ENCODE measurements at places on chromosomes 11 and 22. TPM values are rescaled to one million over a fixed set of nuclear protein-coding genes. Genes with fewer than 3 reads are reported as not detected.

The PDHX gene
- polyA plus RNA-seq: 18.8 TPM

The EFCAB6 gene
- polyA plus RNA-seq: not detected

The POU2AF2 gene
- polyA plus RNA-seq: not detected

The CACNA1I gene
- polyA plus RNA-seq: not detected

The PRRG4 gene
- not detected for polyA plus RNA-seq

The MED15 gene
- polyA plus RNA-seq: 7.3 TPM
